ENCODE measurements at places on chromosomes 16 and 17.

DNA sequence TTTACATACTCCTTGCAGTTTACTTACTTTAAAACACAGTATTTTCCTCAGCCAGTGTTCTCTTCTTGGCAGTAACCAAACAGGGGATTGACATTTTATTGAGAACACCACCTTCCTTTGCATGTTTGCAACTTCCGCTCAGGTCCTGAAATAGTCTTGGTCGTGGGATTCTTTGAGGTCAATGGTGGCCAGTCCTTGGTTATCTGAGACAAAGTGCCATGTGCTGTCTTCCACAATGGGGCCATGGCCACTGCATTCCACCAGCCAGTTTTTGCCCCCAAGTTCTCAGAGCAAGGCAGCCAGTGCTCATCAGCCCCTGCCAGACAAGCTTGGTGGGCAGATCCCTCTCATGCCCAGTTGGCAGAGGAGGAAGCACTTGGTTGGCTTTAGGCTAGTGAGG, 22.9 kb downstream of the CMTM4 start:
- no peak for DNase-seq

DNA sequence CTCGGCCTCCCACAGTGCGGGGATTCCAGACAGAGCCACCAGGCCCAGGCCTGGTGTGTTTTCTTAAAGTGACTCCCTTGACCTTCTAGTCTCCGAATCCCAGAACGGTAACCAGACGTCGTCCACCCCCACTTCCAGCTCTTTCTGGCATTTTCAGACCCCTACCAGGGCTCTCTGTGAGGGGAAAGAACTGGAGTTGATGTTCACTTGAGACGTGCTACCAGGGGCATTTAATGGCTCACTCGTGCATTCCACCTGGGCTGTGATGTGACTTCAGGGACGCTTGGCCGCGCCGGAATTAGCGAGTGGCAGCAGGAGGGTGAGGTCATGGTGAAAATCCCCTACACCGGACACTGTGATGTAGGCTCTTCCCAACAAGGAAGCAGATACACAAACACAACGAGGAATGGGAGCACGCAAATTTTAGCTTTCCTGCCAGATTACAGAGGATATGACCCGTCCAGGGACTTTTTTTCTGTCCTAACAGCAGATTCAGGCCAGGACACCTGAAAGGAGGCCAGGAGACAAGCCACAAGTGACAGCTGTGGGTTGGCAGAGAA, 1.1 kb upstream of the GNA13 start:
- no peak for DNase-seq

DNA sequence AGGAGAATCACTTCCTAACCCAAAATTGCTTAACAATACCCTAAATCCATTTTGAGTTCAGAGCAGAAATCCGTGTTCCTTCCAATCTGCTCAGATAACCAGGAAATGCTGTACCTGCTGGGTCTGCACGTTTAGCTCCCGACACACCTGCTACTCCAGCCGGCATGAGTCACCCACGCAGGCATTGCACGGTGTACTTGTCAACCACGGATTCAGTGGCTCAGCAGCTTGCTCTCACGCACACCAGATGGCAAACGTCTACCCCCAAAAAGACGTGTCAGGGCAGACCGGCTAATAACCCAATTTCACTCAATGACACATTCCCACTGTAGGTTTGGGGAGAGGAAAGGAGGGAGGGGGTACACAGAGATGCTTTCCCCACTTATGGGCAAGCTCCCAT, 468.1 kb downstream of the SOX9 start:
- DNase-seq = no peak

- no peak for DNase-seq
Observed at GRCh38 chr17:65514082-65514481, 47.4 kb downstream of the AXIN2 start.

- DNase-seq = no peak
Observed at GRCh38 chr16:88951989-88952388, 25.0 kb downstream of the CBFA2T3 start.

DNA sequence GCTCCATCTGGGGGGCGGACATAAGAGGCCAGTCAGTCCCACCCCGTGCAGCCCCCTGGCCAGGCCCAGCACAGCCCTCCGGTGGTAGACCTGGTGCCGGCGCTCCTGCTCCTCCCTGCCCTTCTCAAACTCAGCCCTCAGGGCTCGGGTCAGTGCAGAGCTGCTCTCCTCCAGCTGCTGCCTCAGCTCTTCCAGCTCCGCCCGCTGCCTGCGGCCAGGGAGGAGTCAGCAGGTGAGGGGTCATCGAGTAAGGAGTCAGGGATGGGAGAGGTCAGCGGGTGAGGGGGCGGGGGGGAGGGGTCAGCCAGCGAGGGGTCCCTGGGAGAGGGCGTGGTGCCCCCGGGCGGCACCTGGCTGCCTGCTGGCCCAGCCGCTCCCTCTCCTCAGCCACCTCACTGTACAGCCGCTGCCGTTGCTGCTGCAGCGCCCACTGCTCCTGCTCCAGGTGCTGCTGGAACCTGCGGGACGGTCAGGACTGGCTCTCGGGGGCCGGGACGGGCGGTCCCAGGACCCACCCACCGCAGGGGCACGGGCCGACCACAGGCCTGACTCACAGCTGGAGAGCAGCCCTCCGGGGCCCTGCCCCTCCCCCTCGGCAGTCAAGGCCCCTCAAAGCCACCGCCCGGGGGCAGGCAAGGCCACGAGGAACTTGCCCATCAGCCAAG, 26.5 kb upstream of the AATK start:
- no peak for DNase-seq

Data from CD4-positive, alpha-beta T cell treated with Interleukin-1 beta for 1 hour (primary cell).